ENCODE measurements at places on chromosomes 5 and 9. TPM values are rescaled to one million over a fixed set of nuclear protein-coding genes. Genes with fewer than 3 reads are reported as not detected.

Gene CXCL14
- not detected for total RNA-seq

Gene DBH
- not detected for total RNA-seq

Gene LCN12
- not detected for total RNA-seq

Gene UBTD2
- 17.1 TPM for total RNA-seq

Gene ELAVL2
- total RNA-seq, result under 0.01 TPM

Gene DNAH5
- 0.47 TPM for total RNA-seq

Gene SPATA31A3
- not detected for total RNA-seq

Gene TLX3
- total RNA-seq, result not detected
